ENCODE measurements at places on chromosomes 1 and 21. TPM values are rescaled to one million over a fixed set of nuclear protein-coding genes. Genes with fewer than 3 reads are reported as not detected.

GRCh38 chr1:41884256-41885230, 34.2 kb downstream of the HIVEP3 start:
- DNase-seq = no peak

Gene LRRC38
- not detected for total RNA-seq

GRCh38 chr1:200224315-200224714, 185.5 kb downstream of the ZNF281 start:
- DNase-seq = no peak

GRCh38 chr1:8214501-8215173, 103.3 kb upstream of the SLC45A1 start:
- DNase-seq = no peak
